ENCODE measurements at places on chromosomes 2 and 18. TPM values are rescaled to one million over a fixed set of nuclear protein-coding genes. Genes with fewer than 3 reads are reported as not detected.

Gene SH3BP4
- total RNA-seq, result 14.8 TPM

DNA sequence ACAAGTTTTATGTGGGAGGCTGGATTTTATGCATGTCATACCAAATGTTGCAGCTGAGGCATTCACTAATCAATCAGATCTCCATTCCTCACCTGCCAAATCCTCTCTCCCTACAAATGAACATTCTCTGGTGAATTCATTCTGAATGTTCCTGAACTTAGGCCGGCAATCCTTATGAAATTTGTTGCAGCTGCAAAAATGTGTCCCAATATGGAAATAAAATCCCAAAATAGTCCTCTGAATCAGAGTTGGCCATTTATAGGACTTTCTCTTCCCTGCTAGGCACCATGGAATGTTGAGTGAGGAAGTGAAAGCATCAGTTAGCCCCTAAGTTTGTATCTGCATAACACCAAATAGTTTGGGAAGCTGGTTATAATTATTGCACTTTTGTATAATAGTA lies 25.6 kb downstream of the GCA start:
- DNase-seq, result peak; percentile 81

Gene CPS1
- 2.1 TPM for total RNA-seq

GRCh38 chr2:62461707-62462106 lies 44.3 kb downstream of the TMEM17 start:
- peak; percentile 49 for DNase-seq

Gene CDH2
- total RNA-seq, result 3.3 TPM

- no peak for DNase-seq
Measured at GRCh38 chr2:7701791-7702190, 784.6 kb downstream of the RNF144A start.

DNA sequence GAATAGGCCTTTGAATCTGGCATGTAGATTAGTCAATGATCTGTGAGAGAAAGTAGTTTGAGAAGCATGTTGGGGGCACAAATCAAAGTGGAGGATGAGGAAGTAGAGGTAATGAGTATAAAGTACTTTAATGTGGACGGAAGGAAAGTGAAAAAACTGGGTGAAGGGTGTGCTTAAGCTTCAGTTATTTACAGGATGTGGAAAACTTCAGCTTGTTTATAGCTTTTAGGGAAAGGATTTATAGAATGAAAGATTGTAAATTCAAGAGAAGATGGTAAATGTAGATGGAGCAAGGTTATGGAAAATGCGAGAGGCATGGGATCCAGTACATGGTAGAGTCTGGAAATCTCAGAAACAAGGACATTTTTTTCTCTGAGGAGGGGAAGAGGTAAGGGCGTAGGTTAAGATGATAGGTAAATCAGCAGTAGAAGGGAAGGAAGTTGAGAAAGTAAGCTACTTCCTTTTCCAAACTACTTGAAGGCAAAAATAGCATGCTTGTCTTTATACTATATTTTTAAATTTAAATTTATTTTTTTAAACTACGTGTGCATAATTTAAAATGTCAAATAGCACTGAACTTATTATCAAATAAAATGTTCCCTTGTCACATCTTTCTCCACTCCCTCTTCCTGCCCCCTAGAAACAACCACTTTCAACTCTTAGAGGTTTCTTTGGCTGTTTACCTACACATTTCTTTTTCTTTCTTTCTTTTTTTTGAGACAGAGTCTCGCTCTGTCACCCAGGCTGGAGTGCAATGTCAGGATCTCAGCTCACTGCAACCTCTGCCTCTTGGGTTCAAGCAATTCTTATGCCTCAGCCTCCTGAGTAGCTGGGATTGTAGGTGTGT lies 8.5 kb downstream of the FAM117B start:
- no peak for DNase-seq

Gene IL1B
- 0.18 TPM for total RNA-seq

DNA sequence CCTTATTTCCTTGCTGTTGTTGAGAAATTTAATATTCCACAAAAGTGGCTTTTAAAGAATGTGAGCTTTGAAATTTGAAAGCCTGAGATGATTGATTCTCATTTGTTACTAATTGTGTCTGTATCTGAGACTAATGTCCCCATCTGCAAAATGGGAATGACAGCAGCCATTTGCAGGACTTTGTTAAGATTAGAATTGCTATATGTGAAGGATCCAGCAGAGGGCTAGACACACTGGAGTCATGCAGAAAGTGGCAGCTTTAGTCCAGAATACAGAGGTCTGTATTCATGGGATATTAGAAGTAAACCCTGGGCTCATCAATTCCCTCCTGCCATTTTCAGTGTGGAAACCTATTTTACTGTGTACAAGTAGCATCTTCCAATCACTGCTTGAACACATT lies 296.5 kb upstream of the GYPC start:
- peak; percentile 33 for DNase-seq

GRCh38 chr2:234019896-234020295 lies 30.6 kb upstream of the SPP2 start:
- DNase-seq, result no peak

Gene PROKR1
- total RNA-seq, result 1.2 TPM

- no peak for DNase-seq
Measured at GRCh38 chr2:160606341-160606740, 112.7 kb upstream of the RBMS1 start.

GRCh38 chr18:31057051-31057450 lies 14.5 kb upstream of the DSC3 start:
- peak; percentile 46 for DNase-seq

Gene SCN9A
- total RNA-seq, result 5.2 TPM

DNA sequence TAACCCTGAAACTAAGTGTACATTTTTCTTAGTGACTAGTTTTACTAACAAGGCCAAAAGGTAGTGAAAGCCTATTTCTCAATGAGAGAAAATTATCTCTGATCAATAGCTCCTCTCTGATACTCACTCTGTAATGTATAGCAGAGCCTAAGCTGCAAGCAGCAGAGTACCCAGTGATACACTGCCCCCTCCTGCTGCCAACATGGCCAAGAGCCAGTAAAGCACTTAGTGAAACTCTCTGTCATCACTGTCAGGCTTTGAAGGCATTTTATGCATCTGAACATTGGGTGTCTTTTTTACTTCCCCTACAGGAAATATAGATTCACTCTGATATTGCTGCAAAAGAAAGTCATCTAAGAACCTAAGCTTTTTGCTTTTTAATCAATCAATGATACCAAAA lies 784.1 kb upstream of the CDH7 start:
- DNase-seq, result peak; percentile 20

Gene TRAF3IP1
- total RNA-seq, result 4.4 TPM

DNA sequence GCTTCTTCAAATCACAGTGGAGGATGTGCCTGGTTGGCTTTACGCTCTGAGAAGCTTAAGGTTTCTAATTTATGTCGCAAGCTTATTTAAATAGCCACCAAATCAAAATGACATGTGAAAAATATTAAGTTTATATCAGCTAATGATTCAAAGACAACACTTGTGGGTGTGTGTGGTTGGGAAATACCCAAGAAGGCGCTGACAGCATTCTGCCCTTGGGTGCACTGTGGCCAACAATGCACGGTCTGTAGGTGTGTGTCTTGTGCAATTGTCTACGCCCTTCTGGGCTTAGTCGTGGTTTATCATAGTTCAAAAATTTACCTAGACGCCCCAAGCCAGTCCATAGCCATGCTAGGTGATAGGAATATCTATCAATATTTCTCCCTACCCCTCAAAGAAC lies 60.9 kb downstream of the KCTD1 start:
- no peak for DNase-seq

DNA sequence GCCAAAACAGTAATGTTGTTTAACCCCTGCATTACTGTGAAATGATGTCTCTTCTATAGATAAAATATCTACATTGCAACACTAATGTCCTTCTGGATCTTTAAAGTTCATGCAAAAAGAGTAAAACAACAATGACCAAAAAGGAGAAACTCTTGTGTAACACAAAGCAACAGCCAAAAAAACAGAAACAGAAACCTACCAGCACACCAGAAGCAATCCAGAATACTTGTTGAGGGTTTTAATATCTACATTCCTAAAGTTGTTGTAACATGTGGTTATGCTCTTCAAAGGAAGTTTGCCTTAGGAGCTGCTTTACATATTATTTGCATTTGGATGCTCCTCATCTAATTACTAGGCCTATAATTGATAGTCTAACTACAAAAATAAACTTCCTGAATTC lies 157.2 kb downstream of the BABAM2 start:
- DNase-seq, result no peak

GRCh38 chr2:41000374-41000773 lies 548.5 kb upstream of the SLC8A1 start:
- DNase-seq, result no peak

DNA sequence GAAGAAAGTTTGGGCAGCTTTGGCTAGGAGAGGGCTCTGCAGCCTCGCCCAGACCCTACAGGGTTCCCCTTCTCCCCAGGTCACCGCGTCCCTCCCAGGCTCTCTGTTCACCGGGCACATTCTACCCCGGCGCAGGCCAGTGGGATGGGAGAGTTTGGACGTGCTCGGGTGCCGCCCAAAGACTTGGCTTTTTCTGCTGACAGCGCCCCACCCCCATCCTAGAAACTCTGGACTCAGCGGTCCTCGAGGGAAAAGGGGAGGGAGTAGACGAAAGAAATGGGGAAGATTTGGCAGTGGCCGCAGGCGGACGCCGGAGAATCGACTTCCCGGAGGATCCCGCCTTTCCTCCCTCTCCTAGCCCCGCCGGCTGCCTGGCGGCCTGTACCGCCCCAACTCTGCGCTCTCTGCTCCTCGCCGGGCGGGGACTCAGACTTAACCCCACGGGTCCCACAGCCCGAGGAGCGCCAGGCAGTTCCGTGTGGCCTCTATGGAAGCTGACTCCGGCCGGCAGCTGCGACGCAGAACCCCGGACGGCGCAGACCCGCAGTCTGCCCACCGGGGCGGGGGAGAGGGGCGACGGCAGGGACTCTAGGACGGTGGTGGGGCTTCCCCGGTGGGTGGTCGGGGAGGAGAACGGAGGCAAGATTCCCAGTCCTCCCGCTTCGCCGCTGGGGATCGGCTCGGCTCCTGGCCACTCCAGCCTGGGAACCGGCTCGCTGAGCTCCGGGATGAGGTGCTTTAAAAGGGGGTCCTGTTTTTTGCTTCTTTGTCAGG lies 863 bp upstream of the SIX2 start:
- DNase-seq, result peak; percentile 96

- no peak for DNase-seq
Measured at GRCh38 chr2:55157474-55157884, 74.6 kb downstream of the CLHC1 start.

DNA sequence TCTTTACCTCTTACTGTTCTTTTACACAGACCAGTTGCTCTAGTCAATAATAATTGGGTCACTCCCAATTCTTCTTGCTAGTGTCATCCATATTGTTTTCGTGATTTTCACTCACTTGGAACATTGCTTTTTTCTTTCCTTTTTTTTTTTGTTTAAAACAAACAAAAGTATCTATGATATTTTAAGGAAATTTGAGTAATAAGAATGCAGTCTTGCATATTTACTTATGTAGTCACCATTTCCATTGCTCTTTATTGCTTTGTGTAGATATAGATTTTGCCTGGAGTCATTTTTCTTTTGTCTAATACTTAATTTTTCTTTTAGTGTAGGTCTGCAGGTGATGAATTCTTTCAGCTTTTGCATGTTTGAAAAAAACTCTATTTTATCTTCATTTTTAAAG lies 71.9 kb downstream of the WDR7 start:
- no peak for DNase-seq

GRCh38 chr2:10276481-10277292 lies 26.0 kb upstream of the HPCAL1 start:
- no peak for DNase-seq

Gene ADAM23
- total RNA-seq, result 4.1 TPM

Gene TPO
- total RNA-seq, result 0.18 TPM

Gene PTH2R
- 1.2 TPM for total RNA-seq

Gene ATOH8
- 15.7 TPM for total RNA-seq

DNA sequence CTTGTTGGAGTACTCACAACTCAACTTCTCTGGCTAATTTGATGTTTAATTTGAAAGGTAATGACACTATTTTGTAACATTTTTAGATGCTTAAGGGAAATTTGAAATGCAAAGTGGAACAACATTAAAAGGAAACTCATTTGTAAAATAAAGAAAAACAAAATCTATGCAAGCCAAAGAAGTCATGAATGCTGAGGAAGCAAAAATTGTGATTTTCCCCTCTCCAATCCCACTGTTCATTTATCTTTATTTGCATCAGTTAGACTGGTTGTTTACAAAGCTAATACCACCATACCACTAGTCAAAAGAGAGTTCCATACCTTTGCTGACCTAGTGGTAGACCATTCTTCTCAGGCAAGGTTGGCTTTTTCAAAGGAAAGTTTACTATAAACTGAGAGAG lies 2.2 kb upstream of the B4GALT6 start:
- DNase-seq, result no peak

DNA sequence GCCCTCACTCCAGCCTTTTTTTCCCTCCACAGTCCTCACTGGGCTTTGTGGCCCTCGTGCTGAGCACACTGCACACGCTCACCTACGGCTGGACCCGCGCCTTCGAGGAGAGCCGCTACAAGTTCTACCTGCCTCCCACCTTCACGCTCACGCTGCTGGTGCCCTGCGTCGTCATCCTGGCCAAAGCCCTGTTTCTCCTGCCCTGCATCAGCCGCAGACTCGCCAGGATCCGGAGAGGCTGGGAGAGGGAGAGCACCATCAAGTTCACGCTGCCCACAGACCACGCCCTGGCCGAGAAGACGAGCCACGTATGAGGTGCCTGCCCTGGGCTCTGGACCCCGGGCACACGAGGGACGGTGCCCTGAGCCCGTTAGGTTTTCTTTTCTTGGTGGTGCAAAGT lies 39.4 kb downstream of the STEAP3 start:
- no peak for DNase-seq

Gene CYS1
- total RNA-seq, result 11.5 TPM

GRCh38 chr2:179272406-179273192 lies 8.0 kb upstream of the SESTD1 start:
- peak; percentile 80 for DNase-seq

DNA sequence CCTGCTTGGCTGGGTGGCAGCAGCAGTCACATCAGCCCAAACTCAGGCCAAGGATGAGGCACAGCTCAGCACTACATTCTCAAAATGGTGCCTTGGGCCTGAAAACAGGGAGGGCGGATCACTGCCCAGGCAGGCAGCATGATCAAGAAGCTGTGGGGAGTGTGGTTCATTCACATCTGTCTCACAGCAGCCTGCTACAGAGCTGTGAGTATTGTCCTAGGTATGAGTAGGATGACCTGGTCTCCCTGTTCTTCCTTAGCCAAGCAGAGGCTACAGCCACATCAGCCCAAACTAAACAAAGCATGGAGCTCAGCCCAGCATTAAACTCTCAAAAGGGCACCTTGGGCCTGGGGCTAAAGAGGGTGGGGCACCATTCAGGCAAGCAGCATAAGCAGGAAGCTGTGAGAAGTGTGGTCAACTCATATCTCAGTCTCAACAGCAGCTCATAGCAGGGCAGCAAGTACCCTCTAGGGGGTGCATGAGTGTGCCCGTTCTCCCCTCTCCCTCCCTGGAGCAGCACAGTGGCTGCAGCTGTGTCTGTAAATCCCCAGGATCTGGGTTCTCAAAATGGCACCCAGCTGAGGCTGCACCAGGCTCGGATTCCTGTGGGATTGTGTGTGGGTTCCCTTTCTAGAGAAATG lies 139.6 kb downstream of the TRABD2A start:
- no peak for DNase-seq

Gene DYNC2LI1
- total RNA-seq, result 22.3 TPM

DNA sequence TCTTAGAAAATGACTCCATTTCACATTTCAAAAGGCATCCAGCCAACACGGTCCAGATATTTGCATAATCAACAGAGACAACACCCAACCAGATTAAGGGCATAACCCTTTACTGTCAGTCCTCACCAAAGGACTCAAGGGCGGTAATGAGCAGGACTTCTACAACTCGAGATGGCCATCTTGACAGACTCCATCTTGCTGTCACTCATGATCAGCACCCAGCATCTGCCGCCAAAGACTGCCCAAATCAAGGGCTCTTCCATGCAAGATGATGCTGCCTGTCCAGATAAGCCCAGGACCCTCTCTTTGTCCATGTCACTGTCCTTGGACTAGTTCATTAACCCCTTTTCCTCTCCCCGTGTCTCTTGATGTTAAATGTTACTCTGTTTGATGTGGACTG lies 77.9 kb downstream of the UXS1 start:
- no peak for DNase-seq

Measured in muscle of leg (tissue), 16 donors.